ENCODE measurements at places on chromosomes 11 and 22.
A peak's percentile ranks its signal among the peaks of the same experiment; 100 is the strongest.

GRCh38 chr22:17101475-17102296 is 16.9 kb downstream of the IL17RA start:
- DNase-seq, result no peak

DNA sequence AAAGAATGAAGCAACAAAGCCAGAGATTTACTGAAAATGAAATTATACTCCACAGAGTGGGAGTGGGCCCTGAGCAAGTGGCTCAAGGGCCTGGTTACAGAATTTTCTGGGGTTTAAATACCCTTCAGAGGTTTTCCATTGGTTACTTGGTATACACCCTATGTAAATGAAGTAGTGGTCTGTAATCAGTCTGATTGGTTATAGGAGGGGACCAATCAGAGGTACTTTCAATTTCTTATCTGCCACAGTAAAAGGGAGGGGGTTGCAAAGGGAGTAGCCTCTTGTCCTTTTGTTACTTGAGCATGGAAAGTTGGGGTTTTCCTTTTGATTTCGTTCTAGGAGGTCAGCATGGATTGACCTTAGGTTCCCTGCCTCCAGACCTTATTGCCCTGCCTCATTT is 63.5 kb downstream of the ATM start:
- DNase-seq, result no peak

DNA sequence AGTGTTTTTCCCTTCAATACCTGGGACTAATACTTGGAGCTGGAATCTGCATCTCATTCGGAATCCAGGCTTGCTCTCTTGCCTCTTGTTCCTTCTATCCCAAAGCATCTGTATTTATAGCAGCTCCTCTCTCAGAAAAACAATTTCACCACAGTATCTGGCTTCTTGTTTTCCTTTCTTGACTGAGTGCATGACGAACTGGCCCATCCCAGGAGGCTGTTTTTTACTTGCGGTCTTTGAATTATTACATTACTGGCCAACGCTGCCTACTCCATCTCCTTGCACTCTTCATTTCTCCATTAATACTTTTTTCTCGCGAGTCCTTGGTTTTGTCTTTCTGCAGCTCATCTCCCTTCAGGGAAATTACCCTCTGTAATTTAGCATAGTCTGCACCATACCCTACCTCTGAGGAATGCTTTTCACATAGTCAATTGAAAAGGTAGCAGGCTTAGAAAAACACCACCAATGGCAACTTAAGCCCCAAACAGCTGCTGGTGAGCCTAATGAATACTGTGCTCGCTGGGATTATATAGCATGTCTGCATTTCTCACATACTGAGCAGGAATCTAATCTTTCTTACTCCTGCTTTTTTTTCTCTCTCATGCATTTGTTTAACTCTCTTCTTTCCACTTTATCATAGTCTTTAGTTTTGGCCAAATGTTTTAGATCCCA is 277.4 kb upstream of the SESN3 start:
- DNase-seq, result no peak

GRCh38 chr11:62260261-62260953 is 9.6 kb upstream of the SCGB2A2 start:
- DNase-seq, result no peak

- no peak for DNase-seq
Observed at GRCh38 chr11:16933291-16933690, 80.9 kb downstream of the PLEKHA7 start.

DNA sequence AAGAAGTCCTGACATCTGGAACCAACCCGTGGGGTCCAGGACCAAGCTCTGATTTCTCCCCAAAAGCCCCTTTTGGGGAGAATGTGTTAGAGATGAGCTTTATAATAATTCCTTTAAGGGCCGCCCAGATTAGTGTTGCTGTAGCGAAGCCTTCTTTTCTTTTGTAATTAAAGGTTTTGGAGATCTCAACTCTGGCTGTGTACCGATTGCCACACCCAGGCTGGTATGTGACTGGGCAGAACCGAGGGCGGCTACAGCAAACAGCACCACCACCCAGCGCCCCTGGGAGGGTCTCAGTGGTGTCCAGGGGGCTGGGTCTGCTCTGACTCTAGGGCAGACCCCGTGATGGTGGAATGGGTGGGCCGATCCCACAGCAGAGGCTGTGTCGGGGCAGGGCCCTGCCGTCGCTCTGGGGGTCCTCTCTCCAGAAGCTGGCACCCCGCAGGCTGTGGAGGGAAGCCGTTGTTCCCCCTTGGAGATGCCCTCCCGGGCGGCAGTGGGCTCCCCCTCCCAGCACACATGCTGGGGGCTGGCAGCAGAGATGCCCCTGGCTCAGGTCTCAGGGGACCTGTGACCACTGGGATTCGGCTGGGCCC is 31.0 kb downstream of the TPCN2 start:
- no peak for DNase-seq

GRCh38 chr11:63567044-63567840 is 4.1 kb upstream of the PLAAT2 start:
- DNase-seq, result peak; percentile 24

GRCh38 chr22:45353786-45354185 is 44.1 kb downstream of the FAM118A start:
- no peak for DNase-seq

GRCh38 chr11:134577751-134578395 is 165.8 kb upstream of the B3GAT1 start:
- no peak for DNase-seq

GRCh38 chr22:34914846-34915245 is 151.1 kb upstream of the ISX start:
- no peak for DNase-seq

DNA sequence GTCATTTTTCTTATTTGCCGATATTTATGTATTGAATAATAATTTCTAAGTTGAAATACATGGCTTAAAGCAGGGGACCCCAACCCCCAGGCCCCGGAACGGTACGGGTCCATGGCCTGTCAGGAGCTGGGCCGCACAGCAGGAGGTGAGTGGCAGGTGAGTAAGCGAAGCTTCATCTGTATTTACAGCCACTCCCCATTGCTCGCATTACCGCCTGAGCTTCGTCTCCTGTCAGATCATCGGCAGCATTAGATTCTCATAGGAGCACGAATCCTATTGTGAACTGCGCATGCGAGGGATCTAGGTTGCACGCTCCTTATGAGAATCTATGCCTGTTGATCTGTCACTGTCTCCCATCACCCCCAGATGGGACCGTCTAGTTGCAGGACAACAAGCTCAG is 4.5 kb downstream of the ZMAT5 start:
- no peak for DNase-seq

DNA sequence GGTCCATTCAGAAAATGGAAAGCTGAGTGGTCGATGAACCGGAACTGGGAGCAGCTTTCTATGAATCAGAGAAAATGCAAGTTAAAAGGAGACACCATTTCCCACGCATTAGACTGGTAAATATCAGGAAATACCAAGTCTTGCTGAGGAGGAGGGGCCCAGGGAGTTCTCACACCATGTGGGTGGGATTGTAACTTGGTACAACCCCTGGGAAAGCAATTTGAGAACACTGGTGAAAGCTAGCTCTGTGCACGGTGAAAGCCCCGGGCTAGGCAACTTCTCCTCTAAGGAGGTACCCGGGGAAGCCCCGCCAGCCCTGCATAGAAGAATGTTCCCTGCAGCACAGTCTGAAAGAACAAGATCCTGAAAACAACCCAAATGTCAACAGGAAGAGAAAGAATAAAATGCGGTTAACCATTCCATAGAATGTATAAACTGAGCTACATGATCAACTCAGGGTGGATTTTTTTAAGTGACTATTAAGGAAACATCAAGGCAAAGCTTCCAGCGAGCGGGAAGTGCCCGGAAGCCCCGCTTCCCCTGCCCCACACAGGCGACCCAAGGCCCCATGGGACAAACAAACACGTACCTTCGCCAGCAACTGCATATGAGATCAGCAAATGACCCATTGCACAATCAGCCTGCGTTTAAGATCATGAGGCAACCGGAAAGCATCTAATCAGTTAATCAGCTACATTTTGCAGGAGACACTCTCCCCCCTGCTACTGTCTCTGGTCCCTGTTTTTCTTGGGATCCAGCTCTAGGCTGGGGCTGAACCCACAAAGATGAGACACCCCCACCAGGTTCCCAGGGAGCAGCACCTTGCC is 11.3 kb downstream of the SHANK2 start:
- peak; percentile 58 for DNase-seq

- DNase-seq, result no peak
Observed at GRCh38 chr11:3944198-3944597, 88.7 kb downstream of the STIM1 start.

- DNase-seq, result no peak
Observed at GRCh38 chr11:13040969-13041561, 31.9 kb downstream of the RASSF10 start.

DNA sequence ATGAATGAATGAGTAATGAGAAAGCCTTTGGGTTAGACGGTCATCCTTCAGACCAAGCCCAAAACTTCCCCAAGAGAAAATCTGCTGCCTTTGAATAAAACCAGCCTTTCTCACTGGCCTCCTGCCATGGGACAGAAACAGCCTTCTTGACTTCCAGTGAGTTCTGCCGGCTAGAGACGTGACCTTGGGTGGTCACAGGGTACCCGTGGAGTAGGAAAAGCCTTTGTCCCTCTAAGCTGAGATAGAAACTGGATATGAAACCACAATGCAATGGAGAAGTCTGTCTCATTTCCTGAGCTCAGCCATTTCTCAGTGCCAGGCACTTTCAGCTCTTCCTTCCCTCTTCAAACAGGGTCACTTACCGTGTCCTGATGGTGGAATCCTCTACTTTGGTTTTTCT is 21.2 kb upstream of the YWHAH start:
- peak; percentile 80 for DNase-seq

DNA sequence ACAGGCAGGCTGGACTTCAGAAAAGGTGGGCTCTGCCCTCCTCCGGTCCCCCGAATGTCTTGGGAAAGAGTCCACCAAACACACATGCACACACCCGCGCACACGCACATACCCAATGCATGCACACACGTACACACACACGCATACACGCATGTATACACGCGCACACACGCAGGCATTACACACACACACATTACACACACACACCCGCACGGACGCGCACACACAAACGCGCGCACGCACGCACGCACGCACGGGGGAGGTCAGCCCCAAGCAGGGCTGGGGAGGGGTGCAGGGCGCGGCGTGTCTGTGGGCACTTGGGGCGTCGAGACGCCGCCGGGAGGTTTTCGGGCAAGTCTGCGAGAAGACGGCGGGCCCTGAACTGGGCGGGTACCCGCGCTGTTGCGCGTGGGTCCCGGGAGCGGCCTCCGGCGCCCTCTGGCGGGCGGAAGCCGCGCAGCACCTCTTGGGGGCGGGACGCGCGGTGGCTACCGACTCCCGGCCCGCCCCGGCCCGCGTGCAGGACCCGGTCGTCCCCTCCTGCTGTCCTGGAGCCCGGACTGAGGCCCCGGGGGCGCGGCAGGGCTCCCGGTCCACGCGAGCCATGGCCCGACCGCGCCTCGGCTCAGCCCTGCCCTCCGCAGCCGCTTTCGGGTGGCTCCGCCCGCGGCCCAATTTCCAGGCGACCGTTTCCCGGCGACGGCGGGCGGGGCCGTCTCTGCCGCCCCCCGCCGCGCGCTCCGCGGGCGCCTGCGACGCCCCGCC is 3.6 kb downstream of the SEPTIN5 start:
- peak; percentile 49 for DNase-seq

All from MV-4-11 (cell line).